ENCODE measurements at places on chromosomes 6 and 20.

- DNase-seq = no peak
Measured at GRCh38 chr6:131688286-131688685, 12.9 kb downstream of the OR2A4 start.

- no peak for DNase-seq
Measured at GRCh38 chr6:28789553-28790083, 134.2 kb downstream of the TRIM27 start.

DNA sequence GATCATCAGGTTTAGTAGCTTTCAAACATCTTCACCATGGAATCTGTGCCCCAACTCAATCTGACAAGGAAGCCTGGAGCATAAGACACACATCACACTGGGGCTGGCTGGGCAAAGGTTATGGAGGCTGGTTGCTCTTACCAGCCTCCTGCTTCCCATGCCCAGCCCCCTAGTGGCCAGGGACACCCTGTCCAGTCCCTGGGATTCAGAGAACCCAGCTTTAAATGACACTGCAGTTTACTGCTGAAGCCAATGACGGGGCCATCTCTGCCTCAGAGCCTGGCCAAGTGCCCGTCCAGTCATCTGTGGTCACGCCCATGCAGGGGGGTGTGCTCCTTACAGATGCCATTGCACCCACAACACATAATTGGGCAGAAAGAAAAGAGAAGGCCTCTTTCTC is 272.9 kb downstream of the SMOC2 start:
- DNase-seq = no peak

DNA sequence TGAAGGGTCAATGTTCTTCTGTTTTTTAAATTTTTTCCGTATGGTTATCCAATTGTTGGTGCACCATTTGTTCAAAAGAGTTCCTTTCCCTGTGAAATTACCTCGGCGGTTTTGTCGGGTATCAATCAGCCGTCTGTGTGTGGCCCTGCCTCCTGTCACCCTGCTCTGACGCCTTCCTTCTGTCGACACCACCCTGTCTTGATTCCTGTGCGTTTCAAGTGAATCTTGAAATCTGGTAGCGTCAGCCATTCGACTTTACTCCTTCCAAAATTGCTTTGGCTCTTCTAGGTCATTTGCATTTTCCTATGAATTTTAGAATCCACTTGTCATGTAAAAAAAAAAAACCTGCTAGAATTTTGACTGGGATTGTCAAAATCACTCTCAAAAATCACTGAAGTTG is 181.1 kb downstream of the CDH4 start:
- DNase-seq = no peak

DNA sequence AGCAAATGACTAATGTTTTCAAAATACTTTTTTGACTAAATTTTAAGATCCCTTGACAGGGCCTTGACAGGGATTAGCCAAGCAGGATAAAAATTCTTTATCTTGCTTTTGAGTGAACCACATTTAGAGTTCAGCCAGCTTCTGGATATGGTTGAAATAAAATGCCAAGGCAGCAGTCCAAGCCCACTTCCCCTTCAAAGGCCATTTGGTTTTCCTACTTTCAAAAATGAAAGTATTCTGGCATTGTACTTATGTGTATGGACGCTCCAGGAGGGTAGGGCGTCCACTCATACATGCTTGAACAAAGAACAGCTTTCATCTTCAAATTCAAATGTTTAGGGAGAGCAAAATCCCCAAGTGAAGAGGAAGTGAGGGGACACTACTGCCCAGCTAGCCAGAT is 82.3 kb upstream of the BCLAF1 start:
- no peak for DNase-seq

GRCh38 chr6:93218096-93218495 is 201.3 kb downstream of the EPHA7 start:
- no peak for DNase-seq

DNA sequence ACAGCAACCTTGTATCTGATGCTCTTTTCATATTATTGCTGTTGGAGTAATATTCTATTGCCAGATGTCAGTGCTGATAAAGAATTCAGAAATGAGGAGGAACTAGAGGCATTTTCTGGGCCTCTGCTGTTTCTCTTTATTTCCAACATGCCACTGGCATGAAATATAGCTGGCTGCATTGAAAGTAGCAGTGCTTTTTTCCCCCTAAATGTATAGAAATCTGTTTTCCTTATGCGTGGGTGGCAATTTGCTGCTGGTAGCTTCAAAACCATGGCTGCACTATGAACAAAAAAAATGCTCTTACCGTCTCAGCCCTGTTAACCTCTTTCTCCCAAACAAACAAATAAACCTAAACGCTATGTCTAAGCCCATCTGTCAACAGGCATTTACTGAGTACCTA is 442.3 kb upstream of the AGPAT4 start:
- DNase-seq = no peak

DNA sequence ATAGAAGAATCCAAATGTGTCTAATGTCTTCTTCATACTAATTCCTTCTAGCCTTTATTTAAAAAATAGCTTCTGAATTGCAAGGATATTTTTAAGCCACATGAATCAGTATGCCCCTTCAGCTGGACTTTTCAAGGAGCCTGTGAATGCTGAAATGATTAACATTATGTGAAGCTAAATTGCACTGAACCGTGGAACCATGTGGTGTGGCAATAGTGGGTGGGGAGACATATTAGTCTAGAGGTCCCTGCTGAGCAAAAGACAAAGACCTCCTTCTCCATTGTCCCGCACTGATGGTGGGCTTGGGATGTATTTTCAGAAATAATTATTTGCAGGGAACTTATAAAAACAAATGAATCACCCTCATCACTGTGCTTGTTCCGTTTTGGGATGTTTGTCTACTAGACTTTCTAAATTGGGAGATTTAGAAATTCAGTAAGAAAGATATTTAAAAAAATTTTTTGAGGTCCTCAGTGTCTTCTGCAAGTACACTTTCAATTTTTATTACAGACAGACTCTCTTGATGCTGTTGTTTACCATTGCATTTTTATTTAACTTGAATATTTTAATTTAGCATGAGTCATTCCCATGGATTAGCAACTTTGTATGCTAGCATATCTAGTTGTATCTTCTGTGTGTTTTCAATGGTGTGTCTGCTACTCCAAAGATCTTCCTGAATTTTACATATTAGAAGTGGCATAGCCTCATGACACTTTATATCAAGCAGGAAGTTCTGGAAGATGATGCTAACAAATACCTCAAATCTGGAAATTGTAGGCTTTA is 238.1 kb downstream of the LAMA2 start:
- no peak for DNase-seq

GRCh38 chr6:23983735-23984134 is 142.3 kb upstream of the NRSN1 start:
- no peak for DNase-seq

DNA sequence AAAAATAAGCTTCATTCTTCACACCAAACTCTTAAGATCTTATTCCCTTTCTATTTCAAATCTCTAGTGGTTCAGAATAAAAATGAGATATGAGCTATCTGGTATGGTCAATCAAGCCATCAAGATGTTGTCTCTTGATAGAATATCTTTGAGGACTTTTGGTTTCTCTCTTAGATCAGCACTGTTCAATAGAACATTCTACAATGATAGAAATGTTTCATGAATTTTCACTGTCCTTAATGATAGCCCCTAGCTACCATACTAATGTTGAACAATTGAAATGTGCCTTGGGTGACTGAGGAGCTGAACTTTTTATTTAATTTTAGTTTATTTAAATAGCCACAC is 24.1 kb upstream of the HINT3 start:
- no peak for DNase-seq

DNA sequence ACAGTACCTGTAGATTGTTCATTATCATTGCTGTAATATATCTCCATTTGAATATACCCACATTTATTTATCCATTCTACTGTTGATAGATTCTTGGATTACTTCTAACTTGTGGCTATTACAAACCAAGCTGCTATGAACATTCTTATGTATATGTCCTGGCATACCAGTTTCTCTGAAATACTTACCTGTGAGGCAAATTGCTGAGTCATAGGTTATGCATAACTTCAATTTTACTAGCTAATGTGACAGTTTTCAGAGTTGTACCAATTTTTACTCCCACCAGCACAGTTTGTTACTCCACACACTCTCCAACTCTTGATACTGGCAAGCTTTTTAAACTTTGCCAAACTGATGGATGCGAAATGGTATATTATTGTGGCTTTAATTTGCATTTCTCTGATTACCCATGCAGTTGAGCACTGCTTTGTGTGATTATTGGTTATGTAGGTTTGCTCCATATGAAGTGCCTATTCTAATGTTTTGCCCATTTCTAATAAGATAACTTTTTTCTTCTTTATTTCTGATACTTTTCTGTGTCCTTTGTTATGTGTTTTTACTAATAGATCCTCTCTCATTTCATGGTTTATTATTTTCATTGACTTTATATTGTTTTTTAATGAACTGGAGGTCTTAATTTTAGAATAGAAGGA is 62.8 kb upstream of the SDHAF4 start:
- DNase-seq = no peak

- DNase-seq = no peak
Measured at GRCh38 chr6:162220876-162221275, 506.7 kb downstream of the PRKN start.

DNA sequence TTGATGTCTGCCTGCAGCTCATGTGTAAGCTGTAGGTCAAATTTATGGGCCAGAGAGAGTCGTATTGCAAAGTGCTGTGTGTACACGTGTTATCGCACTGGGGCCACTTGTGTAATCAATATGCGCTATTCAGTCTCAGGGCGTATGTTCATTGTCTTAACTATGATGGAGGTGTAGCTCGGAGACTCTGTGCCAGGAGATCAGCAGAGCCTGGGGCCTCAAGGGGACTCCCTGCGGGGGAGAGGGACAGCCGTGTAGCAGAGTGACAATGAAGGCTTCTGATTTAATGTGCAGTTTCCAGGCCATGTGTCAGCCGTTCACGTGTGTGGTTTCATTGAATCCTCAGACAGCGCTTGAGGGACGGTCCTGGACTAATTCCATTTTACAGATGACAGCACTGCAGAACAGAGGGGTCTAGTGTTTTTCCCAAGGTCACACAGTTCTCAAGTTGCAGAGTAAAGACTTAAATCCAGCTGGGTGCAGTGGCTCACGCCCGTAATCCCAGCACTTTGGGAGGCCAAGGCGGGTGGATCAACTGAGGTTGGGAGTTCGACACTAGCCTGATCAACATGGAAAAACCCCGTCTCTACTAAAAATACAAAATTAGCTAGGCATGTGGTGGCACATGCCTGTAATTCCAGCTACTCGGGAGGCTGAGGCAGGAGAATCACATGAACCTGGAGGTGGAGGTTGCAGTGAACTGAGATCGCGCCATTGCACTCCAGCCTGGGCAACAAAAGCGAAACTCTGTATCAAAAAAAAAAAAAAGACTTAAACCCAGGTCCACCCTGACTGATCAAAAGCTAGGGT is 242.5 kb downstream of the PREX1 start:
- DNase-seq = no peak

GRCh38 chr6:82363428-82364086 is at the start of gene TPBG:
TPBG (plus strand) TSS chr6:82363817; CDS start chr6:82364962, 1,145 bp downstream.
- no peak for DNase-seq

DNA sequence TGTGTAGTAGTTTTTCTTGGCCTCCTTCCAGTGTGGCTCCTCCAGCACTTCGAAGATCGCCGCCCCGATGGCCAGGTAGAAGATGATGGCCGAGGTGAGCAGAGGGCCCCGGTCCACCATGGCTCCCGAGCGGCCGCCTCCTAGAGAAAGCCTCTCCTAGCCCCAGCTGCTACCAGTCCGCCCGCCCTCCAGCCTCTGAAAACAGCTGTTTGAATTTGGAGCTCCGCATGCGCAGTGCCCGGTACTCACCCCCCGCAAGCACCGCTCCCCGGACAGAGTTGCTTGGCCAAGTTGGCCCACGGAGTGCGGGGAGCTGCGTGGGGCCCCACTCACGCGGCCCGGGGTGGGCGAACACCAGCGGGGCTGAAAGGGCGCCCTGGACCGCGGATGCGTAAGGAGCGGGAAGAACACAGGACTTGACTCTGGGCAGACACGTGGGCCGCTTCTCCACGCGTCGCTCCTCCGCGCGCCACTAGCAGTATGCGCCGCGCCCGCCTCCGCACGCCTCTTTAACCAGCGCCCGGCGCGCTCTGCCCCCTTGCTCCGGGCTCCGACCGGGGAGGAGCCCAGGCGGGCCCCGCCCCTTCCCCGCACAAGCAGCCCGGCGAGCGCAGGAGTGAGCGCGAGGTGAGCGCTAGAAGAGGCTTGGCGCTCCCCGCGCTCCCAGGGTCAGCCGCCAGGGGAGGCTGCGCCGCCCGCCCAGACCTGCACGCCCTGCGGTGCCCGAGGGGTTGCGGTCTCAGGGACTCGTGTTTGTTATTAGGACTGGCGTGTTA is at the start of gene KCNK5:
KCNK5 (minus strand) TSS at position 484 of the 776 bp plus-strand sequence; CDS start at position 120, 364 bp downstream.
- DNase-seq = peak; percentile 81

- DNase-seq = no peak
Measured at GRCh38 chr6:93919365-93919764, 500.0 kb upstream of the EPHA7 start.

- DNase-seq = no peak
Measured at GRCh38 chr6:158161566-158162254, 6.4 kb downstream of the SERAC1 start.

- no peak for DNase-seq
Measured at GRCh38 chr6:46819561-46819960, 26.4 kb downstream of the MEP1A start.

DNA sequence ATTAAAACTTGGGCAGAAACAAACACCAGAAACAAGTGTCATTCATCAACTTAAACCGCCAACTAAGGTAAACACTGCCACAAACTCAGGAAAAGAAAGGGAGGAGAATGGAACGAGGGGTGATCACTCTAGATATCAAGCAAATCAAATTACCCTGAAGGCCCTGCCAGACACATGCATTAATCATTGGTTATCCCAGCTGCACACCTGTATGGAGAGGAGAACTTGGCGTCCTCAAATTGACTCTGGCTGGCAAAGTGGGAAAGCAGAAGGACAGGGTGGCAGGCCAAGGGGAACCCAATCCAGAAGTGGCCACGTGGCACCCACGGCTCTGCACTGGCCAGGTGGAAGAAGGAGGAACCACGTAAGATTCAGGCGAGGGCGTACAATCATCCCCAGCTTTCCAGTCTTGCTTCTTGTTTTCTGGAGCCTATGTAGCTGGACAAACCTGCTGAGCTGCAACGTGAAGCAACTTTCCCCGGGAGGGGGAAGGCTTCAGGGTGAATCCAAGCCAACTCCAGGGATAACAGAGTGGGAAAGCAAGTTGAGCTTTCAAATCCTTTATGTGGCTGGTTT is 156.2 kb upstream of the JARID2 start:
- DNase-seq = no peak

DNA sequence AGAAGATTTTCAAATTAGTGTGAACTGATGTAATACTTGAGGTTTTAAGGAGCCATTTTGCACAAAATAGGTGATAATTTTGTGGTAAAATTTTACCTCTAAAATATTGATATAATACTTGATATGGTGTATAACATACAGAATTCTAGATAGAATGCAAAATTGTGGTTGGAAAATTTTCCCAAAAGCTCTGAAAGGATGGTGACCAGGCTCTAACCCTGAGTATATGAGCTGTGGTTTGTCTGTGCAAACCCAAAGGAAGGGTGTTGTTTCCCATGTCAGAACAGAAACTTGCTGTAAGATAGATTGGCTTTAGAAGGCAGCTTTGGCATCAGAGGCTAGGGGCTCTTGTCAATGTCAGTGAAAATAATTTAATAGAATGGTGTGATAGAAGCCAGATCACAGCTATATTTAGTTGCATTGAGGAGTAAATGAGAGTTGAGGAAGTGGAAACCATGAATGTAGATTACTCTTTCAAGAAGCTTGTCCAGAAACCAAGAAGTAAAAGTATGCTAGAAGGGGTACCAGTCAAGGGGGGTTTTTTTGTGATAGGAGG is 257.7 kb downstream of the FARS2 start:
- DNase-seq = no peak
